ENCODE measurements at places on chromosomes 6 and 20.
A peak's percentile ranks its signal among the peaks of the same experiment; 100 is the strongest.

DNA sequence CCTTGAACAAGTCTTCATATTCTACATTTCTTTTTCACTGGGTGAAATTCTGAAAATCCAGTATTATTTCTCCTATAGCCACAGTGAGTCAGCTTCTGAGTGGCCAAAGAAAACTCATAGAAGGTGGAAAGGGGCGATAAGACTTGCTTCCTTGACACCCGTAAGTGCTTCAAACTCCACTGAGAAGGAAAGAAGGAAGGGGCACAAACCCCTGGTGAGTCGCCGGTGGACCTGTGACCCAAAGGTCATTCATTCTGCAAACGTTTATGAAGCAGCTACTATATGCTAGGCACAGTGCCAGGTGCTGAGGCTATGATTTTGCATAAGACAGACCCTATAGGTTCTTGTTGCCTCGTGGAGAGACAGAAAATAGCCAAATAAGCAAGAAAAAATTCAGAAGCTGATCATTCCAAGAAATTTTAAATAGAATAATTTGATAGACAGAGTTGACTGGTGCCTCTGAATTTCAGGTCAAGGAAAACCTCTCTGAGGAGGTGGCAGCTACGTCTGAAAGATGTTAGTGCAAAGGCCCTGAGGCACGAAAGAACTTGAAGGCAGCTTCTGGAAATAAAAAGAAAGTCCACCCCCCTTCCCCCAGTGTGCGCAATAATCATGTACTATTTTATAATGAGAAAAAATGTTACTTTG lies 118.2 kb downstream of the CD24 start:
- DNase-seq = no peak

DNA sequence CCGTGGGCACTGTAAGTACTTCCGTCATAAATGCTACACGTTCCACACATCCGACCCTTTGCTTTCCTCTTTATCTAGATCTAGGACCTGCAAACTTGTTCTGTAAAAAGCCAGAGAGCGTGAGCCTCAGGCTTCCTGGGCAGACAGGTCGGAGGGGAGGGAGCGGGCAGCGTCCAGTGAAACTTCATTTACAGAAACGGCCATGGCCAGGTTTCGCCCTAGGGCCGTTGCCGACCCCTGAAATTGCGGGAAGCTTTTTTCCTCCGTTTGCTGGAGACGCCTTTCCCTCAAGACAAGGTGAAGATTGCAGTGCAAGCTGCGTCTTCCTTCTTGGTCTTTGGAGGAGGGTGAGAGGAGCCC lies 155.4 kb downstream of the DLL1 start:
- no peak for DNase-seq

DNA sequence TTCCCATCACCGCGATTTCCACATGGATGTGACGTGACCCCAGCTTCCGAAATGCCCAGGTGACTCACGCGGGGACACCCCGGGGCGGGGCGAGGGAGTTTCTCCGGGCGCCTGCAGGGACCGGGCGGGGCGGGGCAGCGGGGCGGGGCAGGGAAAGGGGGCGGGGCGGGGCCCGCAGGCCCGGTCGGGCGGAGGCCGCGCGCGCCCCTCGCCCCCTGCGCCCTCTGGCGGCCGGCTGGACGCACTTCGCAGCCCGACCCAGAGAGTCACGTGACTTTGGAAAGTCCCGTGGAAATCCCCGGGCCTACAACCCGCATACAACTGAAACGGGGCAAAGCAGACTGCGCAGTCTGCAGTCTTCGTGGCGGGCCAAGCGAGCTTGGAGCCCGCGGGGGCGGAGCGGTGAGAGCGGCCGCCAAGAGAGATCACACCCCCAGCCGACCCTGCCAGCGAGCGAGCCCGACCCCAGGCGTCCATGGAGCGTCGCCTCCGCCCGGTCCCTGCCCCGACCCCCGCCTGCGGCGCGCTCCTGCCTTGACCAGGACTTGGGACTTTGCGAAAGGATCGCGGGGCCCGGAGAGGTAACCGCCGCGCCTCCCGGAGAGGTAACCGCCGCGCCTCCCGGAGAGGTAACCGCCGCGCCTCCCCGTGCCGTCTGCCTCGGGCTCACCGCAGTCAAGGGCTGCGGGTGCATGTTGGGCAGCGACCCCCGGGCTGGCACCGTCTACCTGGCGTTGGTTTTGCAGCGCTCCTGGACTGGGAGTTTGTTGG lies at the start of gene TNFAIP3:
Gene TNFAIP3 (plus strand): TSS at position 346 of the 771 bp plus-strand sequence. CDS start 3,969 bp downstream, outside the sequence.
- peak; percentile 73 for DNase-seq

DNA sequence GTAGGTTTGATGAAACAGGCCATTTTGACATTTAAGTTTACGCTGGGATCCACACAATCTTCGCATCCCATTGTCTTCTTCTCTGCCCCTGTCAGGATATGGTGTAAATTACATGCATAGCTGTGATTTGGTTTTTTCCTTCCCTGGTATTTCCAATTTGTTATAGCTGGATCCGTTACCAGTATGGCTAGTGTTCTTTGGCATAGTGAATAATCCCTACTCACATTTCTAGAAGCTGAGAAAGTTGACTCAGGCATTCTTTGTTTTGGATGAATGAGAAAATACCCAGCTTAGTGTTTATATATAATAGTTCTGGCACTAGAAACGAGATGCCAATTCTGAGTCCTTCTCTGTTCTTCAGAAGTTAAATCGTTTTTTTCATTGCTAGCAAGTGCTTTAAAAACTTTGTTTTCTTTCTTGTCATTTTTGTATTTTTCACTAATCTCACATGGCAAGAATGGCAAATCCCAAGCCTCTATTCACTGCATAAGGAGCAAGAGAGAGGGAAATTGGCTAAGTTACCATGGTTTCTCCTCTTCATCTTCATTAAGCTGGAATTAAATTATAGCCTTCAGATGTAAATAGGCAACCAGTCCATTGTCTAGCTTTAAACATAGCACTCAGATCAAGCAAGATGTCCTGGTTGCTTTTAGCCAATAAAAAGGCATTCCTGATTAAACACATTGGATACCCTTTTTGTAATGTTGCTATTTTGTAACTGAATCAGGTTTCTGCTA lies 91.9 kb upstream of the LAMP5 start:
- DNase-seq = no peak

- DNase-seq = no peak
Observed at GRCh38 chr6:72643214-72643613, 21.4 kb downstream of the KCNQ5 start.

- DNase-seq = no peak
Observed at GRCh38 chr20:62225026-62225425, 4.9 kb upstream of the HRH3 start.

GRCh38 chr20:34082232-34082887 lies 29.7 kb downstream of the EIF2S2 start:
- no peak for DNase-seq

DNA sequence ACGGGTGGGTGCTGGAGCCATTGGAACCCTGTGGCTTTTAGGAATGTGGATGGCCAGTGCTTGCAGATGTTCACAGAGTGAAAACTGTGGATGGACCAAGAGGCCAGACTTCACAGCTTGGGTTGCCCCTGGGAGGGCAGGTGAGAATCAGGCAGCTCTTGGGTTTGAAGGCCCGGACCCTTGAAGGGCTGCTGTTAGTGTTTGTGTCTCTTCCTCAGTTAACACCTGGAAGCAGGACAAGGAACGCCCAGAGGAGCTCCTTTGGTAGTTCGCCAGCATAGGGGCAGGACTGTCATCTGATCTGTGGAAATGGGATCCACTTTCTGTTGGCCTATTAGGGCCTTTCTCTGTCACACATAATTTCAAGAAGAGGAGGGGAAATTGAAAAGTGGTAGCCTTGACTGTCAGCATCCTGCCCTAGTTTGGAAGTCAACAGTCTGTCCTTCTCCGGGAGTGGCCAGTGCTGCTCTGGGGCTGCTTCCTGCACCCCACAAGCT lies 43.6 kb downstream of the RIOK1 start:
- DNase-seq = no peak

GRCh38 chr6:143731789-143732188 lies 54.0 kb downstream of the PHACTR2 start:
- no peak for DNase-seq

- DNase-seq = no peak
Observed at GRCh38 chr6:40791004-40791403, 203.8 kb upstream of the LRFN2 start.

- no peak for DNase-seq
Observed at GRCh38 chr20:54014293-54014926, 56.0 kb downstream of the BCAS1 start.

- no peak for DNase-seq
Observed at GRCh38 chr6:100176311-100176950, 182.4 kb upstream of the MCHR2 start.

- DNase-seq = no peak
Observed at GRCh38 chr6:138456401-138456790, 42.9 kb downstream of the NHSL1 start.

DNA sequence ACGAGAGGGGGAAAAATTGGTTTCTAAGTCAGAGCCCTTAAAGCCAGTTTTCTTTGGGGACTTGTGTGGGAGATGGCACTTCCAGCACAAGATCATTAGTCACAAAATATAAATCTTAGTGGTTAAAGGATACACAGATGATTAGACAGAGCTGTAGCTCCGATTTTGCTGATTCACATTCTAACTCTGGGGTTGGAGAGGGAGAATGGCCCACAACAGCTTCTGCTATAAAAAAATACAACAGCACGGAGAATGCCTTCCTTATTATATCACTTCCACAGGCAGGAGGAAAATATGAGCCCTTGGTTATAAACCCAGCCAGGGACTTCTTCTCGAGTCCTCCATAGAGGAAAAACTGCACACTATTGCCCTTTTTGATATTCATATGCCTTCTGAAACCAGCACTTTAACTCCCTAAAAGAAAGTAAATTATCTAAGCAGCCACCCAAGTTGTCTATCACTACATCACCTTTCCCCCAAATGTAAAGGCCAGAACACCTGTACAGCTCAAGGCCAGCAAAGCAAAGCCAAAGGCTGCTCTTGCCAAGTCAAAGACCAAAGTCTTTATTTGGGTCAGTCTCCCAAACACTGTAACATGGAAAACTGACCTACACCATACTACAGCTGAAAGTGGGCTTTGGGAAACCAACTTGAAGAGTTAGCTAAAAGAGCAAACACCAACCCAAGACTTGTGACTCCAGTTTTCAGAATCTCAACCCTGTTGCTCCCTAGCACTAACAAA lies 10.4 kb downstream of the MRPL14 start:
- no peak for DNase-seq

DNA sequence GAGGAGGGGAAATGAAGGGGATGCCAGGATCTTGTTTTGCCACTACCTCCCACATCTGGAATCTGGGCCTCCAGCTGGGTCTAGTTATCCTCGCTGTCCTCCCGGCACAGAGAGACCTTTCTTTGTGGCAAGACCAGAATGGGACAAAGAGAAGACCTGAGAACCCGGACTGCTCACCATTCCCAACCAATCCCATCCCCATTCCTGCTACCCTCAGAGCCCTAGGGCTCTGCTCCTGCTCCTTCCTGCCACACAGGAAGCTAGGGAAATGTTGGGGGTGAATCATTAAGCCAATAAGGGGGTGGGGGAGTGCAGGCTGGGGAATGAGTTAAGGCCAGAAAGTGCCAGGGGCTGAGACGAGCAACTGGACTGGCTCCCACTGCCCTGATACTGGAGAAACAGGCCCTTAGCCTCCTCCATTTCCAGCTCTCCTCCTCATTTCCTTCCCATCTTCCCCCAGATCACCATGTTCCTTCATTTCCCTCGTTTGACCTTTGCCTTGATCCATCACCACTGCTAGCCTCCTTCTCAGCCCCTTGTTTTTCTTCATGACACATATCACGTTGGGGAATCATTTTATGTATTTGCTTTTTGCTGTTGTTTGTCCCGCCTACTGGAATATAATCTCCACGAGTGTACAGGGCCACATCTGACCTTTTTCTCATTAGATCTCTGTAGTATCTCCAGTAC lies 4.6 kb upstream of the IER3 start:
- no peak for DNase-seq

DNA sequence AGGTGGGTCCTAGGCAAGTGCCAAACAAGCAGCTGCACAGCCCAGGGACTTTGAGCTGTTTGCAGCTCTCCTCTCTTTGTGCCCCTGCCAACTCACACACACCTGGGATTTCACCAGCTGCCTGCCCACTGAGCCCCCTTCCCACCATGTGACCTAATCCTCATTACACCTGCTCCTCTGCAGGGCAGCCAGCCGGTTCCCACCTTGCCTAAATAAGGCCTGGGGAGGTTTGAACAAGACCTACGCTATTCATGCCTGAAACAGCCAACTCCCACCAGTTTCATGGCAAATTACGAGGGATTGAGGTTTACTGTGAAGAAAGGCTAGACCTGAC lies 92.6 kb upstream of the SOX4 start:
- no peak for DNase-seq

DNA sequence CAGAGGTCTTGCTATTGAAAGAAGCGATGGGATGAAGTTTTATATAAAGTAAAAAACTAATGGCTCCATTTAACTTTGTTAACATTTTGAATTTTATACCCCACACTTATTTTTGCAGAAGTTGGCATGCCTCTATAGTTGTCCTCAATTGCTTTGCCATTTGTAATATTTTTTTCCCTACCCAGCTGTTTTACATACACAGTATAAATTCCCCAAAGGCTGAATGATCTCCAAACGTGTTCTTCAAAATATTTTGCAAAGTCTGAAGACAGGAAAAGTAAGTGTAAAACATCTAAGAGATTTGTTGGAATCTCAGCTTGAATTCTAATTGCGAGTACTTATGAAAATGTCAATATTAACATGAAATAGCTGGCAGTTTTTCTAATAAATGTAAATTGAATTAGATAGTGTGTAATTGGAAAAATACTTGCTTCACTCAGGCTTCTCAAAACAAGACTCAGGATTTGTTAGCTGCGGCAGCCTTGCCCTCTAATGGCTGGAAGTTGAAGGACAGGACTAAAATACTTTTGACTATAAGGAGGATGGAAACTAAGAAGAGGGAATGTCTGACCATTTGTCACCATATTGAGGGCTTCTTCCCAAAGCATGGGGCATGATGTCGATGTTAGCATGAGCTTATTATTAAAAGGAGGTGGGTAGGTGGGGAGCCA lies 226.8 kb downstream of the UST start:
- DNase-seq = no peak

DNA sequence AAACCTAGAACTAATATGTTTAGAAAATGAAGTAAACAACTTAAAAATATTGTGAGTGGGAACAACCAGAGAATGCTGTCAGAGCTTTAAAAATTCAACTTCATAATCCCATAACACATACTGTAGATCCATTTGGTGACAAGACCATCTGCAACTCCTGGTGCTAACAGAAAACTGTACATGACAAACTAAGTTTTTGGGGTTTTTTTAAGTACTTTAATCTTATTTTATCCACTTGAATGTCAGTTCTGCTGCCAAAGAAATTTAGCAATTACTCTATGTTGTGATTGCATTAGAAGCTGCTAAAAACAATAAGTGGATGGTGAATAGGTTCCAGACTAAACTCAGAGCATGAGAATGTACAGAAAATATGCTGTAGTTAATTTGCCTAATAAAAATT lies 345.4 kb downstream of the COL12A1 start:
- DNase-seq = no peak

DNA sequence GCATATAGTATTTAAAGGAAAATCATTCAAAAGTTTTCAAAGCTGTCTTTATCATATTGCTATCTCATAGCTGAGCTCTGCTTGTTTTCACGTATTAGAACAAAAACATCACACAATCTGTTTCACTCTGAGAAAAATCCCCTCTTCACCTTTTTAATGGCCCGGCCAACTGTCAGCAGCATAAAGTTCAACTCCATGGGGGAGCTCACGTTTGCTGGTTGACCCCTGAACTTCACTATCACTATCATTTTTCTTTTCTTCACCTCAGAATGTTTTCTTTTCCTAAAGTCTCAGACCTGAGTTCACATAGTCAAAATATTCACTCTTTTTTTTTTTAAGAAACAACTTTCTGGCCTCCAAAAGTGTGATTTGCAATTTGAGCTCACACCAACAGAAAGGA lies 374.4 kb upstream of the MARCKS start:
- DNase-seq = no peak

Data from occipital lobe (tissue), 3 donors.